SJSA1 (cell line): ENCODE measurements at places on chromosomes 11 and 22. TPM values are rescaled to one million over a fixed set of nuclear protein-coding genes. Genes with fewer than 3 reads are reported as not detected.

The MYRF gene
- total RNA-seq: 1.4 and 3.1 TPM in 2 replicates

The DNAJB7 gene
- not detected in 2 replicates for total RNA-seq

The KRTAP5-1 gene
- total RNA-seq: not detected in 2 replicates

The GNG3 gene
- not detected in 2 replicates for total RNA-seq

DNA sequence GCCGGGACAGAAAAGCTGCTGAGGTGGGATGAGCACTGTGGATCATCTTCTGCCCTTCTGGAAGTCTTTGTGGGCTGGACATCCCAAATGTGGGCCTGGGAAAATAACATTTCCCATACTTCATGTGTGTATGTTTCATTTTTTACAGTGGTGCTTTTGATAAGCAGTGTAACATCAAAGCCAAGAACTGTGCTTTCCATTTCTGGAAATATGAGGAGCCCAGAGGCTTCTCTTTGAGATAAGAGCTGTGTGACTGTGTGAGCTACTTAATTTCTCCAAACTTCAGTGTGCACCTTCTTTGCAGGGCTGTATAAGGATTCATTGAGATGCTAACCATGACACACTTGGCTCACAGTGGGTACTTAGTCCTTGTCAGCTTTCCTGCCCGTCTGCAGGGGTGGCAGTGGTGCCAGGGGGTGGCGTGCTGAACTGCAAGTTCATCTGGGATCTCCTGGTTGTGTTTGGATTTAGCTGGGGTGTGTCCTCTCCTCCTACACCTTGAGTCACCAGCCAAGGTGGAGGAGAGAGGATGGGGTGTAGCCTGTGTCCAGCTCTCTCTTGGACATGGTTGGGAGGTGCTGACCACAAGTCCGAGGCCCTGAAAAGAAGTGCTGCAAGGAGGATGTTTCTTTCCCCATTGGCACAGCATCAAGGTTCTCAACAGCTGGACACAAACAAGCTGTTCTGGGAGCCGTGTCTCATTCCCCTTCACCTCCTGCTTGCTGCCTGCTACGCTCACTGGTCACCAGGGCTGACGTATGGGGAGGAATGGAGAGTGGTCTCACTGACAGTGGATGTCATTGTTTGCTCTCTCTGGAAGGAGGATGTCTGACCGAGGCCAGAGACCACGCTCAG, 139.4 kb downstream of the TEAD1 start:
- no peak for DNase-seq
- H3K27ac ChIP-seq: peak overlapping the region; percentile 49
- H3K4me1 ChIP-seq: peaks cover 71% of the 10 kb centered on the region
- H3K4me3 ChIP-seq: peak overlapping the region; percentile 4; the same call in 1 of the 2 replicates
- H3K27me3 ChIP-seq: no peaks in the 10 kb centered on the region
- H3K36me3 ChIP-seq: peaks cover 24% of the 10 kb centered on the region

DNA sequence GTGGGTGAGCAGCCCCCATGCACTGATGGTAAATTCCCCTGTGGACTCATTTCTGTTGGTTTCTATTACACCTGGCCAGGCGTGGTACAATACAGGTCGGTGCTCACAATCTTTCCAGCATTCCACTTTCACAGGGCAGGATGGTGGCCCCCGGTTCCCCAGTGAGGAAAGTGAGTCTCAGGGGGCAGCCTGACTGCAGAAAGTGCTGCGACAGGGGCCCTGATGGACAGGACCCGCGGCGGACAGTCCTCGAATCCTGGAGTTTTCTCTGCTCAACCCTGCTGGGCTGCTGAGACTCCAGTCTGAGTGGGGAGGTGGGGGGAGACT, 3.1 kb upstream of the PGGHG start:
- H3K36me3 ChIP-seq: no peaks in the 10 kb centered on the region
- H3K4me1 ChIP-seq: peaks cover 15% of the 10 kb centered on the region
- H3K4me3 ChIP-seq: no peak overlapping the region

DNA sequence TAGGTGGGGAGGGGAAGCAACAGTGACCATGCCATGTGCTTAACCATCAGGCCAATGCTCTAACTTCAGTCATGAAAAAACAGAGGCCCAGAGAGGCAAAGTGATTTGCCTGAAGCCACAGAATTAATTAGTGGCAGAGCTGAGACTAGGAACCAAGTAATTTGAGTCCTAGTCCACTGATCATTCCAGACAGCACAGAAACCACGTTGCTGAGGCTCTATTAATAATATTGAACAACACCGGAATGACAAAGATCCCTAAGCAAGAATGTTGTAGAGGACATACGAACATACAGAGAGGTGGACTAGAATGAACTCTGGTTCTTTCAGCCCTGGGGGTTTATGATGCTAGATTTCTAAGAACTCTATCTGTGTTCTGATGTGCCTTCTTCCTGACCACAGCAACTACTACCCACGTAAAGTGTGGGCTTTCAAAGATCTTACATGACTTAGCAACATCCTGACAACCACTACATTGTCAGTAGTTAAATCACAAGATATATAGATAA, 92.3 kb downstream of the GAB2 start:
- no peak overlapping the region for H3K27ac ChIP-seq
- no peak overlapping the region for H3K4me3 ChIP-seq

- no peaks in the 10 kb centered on the region for H3K27me3 ChIP-seq
- DNase-seq: no peak
- H3K27ac ChIP-seq: no peak overlapping the region
- H3K4me3 ChIP-seq: no peak overlapping the region
- H3K4me1 ChIP-seq: no peaks in the 10 kb centered on the region
- H3K36me3 ChIP-seq: no peaks in the 10 kb centered on the region
These were observed 551.6 kb downstream of the OPCML start for GRCh38 chr11:132980670-132981069.

GRCh38 chr11:64294774-64295173, 3.7 kb downstream of the KCNK4 start:
- no peak overlapping the region for H3K27ac ChIP-seq
- no peak overlapping the region for H3K4me3 ChIP-seq
- no peaks in the 10 kb centered on the region; the same call in 1 of the 2 replicates for H3K36me3 ChIP-seq
- H3K27me3 ChIP-seq: peaks cover 80% of the 10 kb centered on the region

GRCh38 chr22:25353516-25354445, 134.3 kb downstream of the CRYBB2 start:
- no peaks in the 10 kb centered on the region for H3K4me1 ChIP-seq
- peaks cover 94% of the 10 kb centered on the region for H3K36me3 ChIP-seq
- DNase-seq: no peak
- no peak overlapping the region for H3K27ac ChIP-seq
- H3K4me3 ChIP-seq: no peak overlapping the region
- H3K27me3 ChIP-seq: no peaks in the 10 kb centered on the region

DNA sequence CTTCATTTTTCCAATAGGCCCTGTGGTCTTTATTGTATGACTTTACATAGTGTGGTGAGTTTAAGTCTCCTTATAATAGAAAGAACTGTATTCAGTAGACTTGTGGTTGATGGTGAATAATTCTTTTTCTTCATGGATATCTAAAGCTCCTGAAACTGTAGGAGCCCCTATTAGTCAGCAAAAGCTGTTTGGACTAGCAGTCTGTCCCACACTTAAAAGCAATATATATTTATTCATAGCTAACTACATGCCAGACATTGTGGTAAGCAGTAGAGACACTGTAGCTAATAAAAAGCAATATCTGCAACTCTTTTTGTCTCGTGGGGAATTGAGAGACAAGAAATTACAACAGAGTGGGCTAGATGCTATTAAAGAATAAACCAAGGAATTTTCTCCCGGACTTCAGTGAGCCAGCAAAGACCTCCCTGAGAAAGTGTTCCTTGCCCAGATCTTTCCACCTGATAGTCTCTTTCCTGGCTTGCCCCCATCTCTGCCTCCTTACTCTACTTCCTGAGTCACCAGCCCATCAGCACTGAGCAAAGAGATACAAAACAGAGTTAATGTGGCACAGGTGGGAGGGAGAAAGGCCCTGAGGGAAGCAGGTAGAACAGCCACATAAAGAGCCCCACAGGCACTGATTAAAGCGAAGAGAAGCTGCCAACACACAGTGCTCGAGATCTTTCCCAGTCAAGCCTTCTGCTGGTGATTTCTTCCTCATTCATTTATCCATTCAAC, 1.4 kb upstream of the OR52W1 start:
- H3K4me1 ChIP-seq: no peaks in the 10 kb centered on the region
- DNase-seq: no peak
- no peaks in the 10 kb centered on the region for H3K36me3 ChIP-seq
- H3K27ac ChIP-seq: no peak overlapping the region
- no peak overlapping the region for H3K4me3 ChIP-seq

GRCh38 chr11:75946531-75947530, 131.8 kb downstream of the UVRAG start:
- no peak overlapping the region for H3K4me3 ChIP-seq
- H3K36me3 ChIP-seq: no peaks in the 10 kb centered on the region
- no peaks in the 10 kb centered on the region for H3K4me1 ChIP-seq
- no peaks in the 10 kb centered on the region for H3K27me3 ChIP-seq

GRCh38 chr11:20021212-20021611, 139.1 kb downstream of the DBX1 start:
- H3K27ac ChIP-seq: no peak overlapping the region
- H3K36me3 ChIP-seq: no peaks in the 10 kb centered on the region
- peaks cover 44% of the 10 kb centered on the region for H3K4me1 ChIP-seq

DNA sequence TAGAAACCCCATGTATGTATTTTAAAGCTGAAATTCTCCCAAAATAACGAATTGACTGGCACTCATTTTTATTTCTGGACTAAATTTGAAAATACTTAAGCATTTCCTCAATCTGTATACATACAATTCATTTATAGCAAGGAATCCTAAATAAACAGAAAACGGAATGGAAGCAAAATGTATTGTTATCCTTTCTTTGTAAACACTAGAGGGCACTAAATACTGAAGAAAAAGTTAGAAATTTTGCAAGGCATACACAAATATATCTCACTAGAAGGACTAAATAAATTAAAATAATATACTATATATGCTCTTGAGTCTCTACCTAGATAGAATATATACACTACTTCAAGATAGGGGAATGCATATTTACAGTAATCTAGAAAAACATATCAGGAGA, 23.1 kb upstream of the ANO5 start:
- DNase-seq: no peak
- H3K4me1 ChIP-seq: no peaks in the 10 kb centered on the region
- no peak overlapping the region for H3K27ac ChIP-seq
- H3K27me3 ChIP-seq: no peaks in the 10 kb centered on the region

GRCh38 chr22:38031491-38031890, 25.7 kb upstream of the PICK1 start:
- H3K27ac ChIP-seq: no peak overlapping the region
- DNase-seq: no peak
- no peak overlapping the region for H3K4me3 ChIP-seq
- peaks cover 14% of the 10 kb centered on the region for H3K4me1 ChIP-seq

- DNase-seq: no peak
- no peaks in the 10 kb centered on the region for H3K36me3 ChIP-seq
- H3K27ac ChIP-seq: no peak overlapping the region
- 0 out of 2 replicates have a peak, but pooled peaks cover 3% of the 10 kb centered on the region for H3K27me3 ChIP-seq
These were observed 15.2 kb downstream of the ZBTB16 start for GRCh38 chr11:114074546-114075343.
